Mucosa of descending colon (tissue), 3 donors: ENCODE measurements at places on chromosomes 11 and 22. TPM values are rescaled to one million over a fixed set of nuclear protein-coding genes. Genes with fewer than 3 reads are reported as not detected.

NLRP6 gene
- total RNA-seq = 0.72 TPM

CD3G gene
- 4.2 TPM for total RNA-seq

THY1 gene
- 2.8 TPM for total RNA-seq

RFPL3 gene
- total RNA-seq = not detected

TNRC6B gene
- total RNA-seq = 58.9 TPM

SYCE3 gene
- not detected for total RNA-seq

- DNase-seq = no peak
Observed at GRCh38 chr22:23270212-23270733, 90.0 kb downstream of the BCR start.

- DNase-seq = no peak
Observed at GRCh38 chr11:68798221-68798813, 43.4 kb downstream of the CPT1A start.

DNA sequence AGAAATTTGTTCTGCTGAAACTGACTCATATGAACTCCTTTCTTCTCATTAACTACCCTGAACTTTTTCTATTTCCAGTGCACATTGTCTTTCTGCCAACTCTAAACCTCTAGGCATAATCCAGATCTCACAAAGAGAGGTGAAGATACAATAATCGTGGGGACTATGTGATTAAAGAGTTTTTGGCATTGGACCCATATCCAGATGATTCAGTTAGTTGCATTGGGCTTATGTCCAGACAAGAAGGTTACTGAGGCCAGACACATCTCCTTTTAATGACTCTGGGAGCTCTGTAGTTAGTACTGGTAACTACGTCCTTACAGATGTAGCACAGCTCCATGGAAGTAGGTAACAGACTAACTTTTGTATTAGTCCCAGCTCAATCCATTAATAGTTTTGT lies 273.0 kb downstream of the CASP12 start:
- no peak for DNase-seq

DNA sequence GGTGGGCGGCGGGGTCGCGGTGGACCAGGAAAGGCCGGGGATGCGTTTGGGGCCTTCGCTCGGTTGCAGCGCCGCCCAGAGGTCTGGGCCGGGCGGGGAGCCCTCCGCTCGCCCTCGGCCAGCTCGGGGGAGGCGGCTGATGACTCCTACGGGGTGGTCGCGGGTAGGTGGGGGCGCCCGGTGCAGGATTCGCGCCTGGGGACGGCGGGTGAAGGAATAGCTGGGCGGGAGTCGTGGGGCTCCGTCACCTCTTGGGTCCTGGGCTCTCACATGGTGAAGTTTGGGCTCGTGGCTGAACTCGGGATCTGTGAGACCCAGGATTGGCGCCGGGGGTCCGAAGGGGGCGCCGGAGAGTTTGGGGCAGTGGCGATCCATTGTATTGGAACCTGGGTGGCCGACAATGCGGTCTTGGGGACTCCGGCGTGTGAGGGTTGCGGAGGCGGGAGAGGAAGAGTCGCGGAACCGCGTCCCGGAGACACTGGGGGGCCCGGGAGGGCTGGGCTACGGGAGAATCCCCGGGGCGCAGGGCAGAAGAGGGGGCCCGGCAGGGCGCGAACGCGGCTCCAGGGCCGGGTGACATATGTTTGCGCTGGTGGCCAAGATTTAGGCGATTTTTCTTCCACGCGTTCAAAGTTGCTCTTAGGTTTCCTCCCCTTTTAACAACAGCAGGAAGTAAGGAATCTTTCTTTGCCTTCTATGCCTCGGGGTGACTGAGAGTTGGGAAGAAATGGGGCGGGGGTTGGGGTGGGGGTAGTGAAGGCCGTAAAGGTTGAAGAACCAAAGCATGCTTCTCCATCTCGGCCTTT lies 935 bp downstream of the QSER1 start:
- DNase-seq = peak; percentile 61

DNA sequence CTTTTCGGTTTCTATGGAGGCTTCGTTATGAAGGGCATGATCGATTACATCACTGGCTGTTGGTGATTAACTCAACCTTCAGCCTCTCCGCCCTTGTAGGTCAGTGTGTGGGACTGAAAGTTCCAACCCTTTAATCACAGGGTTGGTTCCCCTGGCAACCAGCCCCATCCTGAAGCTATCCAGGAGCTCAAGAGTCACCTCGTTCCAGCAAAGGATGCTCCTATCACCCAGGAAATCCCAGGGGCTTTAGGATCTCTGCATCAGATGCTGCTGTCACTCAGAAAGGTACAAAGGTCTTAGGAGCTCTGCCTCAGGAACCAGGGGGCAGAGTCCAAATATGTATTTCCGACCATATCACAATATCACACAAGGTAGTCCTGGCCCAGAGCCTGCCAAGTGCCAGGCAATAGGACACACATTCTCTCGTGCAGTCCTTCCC lies 123.5 kb upstream of the PARVA start:
- DNase-seq = peak; percentile 71

DNA sequence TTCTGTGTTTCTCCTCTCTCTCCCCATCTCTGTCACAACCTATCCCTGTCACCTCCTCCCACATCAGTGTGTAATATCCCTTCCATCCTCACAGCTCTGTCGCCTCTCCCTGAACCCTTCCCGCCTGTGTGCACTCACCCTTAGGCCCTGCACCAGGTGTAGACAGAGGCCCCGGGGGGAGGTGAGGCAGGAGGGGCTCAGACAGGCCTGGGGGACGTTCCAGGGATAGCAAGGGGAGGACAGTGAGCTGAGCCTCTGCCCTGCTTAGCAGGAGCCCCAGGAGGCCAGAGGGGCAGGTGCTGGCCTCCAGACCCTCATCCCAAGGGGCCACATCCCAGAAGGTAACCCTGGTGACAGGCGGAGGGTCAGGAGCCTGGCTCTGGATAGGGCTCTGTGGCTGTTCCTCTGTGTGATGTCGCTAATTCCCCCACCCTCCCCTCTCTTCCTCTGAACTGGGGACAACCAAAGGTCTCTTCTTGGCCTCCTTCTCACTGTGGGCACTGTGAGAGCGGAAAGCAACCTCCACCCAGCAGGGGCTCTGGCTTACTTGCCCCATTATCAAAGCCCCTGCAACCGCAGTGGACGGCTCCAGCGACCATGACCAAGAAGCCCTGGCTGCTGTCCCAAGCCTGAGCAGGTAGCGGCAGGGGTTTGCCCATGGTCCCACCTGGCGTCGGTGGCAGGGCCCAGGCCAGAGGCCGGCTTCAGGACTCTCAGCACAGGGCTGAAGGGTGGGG lies 35.7 kb downstream of the KCNJ4 start:
- peak; percentile 40 for DNase-seq

- DNase-seq = no peak
Observed at GRCh38 chr22:22098457-22099193, 116.0 kb upstream of the TOP3B start.

GRCh38 chr11:57150454-57150917 lies 31.3 kb upstream of the LRRC55 start:
- DNase-seq = no peak

- DNase-seq = no peak
Observed at GRCh38 chr11:96307776-96308140, 35.2 kb downstream of the MAML2 start.

GRCh38 chr11:117413616-117414015 lies 86.0 kb downstream of the CEP164 start:
- DNase-seq = no peak

DNA sequence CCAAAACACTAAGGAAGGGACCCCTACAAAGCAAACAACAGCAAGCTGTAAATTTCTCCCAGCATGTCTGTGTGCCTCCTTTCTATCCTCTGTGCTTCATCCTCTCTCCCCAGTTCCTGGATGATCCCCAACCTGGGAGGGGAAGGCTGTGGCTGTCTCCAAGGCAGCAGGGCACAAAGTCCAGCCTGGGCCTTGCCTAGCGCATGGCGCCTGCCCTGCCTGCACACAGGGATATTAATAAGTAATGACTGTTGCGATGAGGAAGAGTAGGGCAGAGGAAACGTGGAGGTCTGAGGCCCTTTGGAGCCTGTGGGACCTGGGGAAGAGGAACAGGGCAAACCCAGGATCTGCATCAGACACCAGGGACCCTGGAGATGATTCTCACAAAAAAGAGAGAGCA lies 2.0 kb downstream of the USH1C start:
- peak; percentile 88 for DNase-seq

GRCh38 chr11:12901874-12902481 lies 107.1 kb upstream of the RASSF10 start:
- no peak for DNase-seq

GRCh38 chr11:128726458-128727139 lies 32.7 kb downstream of the FLI1 start:
- no peak for DNase-seq

GRCh38 chr11:3160252-3161031 lies 4.7 kb downstream of the OSBPL5 start:
- peak; percentile 86 for DNase-seq

DNA sequence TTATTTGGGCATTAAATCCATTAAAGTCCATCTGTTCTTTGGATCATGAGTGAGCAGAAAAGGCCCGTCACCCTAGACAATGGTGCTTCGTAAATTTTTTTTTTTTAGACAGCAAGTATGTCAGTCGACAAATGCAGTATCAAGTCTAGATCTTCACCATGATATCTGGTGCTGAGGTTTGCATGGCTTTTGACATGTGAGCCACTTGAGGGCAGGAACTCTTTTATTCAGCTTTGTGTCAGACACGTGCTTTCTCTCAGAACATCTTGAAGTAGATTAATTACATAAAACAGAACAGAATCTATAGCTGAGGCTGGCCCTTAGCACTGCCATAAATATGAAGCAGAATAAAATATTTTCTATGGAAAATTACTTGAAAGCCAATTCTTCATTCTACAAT lies 62.9 kb upstream of the CARD18 start:
- no peak for DNase-seq

GRCh38 chr11:102640946-102641345 lies 15.8 kb upstream of the MMP20 start:
- no peak for DNase-seq

GRCh38 chr11:16154715-16155396 lies 201.5 kb downstream of the SOX6 start:
- no peak for DNase-seq

DNA sequence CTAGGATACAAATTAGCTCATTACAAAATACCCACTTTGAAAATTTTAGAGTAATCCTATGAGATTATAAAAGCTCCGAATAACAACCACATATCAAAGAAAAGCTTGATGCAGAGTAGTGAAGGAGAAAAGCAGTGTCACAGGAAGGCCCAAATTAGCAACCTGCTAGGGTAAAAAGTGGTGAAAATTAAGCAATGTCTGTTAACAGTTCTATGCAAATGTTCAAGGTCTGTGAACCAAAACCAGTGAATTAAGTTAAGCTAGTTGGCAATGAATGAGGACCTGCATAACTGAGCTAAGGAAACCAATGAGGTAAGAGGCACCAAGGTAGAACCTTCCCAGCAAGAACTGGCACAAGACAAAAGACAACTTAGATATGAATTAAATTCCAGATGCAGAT lies 29.6 kb downstream of the PRDM10 start:
- DNase-seq = no peak

DNA sequence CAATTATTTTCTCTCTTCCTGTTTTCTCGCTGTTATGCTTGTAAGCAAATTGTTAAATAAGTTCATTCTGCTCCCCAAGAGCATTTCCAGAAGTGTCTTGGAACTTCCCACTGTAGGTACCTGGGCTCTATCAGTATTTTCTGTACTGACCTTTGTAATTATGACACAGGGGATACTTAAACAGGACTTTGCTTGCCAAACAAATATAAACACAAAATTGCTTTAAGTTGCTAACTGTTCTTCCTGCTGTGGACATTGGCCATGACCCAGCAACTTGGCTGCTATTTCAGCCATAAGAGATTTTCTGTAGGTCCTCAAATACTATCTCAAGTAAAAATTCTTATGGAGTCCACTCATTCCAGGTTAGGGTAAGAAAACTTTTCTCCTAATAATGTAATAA lies 30.1 kb downstream of the SYT9 start:
- DNase-seq = no peak

DNA sequence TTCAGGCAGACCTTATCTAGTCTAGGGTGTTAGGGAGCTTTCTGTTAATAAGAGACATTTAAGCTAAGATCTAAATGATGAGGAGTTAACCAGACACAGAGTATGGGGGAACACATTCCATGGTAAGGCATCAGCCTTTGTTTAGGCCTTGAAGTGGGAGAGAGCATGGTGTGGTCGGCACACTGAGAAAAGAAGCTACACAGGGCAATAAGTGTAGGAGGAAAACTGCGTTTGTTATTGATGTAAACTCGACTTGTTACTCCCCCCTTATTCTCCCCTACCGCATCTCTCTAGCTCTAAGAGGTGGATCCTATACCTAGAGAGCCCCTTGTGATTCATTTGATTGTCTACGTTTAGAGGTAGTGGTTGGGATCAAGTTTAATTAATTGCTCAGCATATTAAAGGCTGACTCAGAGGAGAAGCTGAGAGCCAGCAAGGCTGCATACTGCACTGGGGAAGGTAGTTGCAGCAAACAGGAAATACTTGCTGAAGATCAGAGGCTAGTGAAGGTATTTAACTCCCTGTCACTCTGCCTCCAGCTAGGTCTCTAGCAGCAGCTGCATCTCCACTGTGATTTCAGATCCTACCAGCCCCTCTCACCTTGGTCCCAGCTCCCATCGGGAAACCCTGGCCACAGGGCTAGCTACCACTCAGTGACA lies 86.8 kb upstream of the TEAD1 start:
- DNase-seq = no peak

- DNase-seq = no peak
Observed at GRCh38 chr11:13480198-13480597, 15.6 kb downstream of the PTH start.
